ENCODE measurements at places on chromosomes 7 and 10.

- peak; percentile 11 for DNase-seq
These were observed 570 bp downstream of the TBC1D12 start for GRCh38 chr10:94402843-94403379.

GRCh38 chr10:100759331-100759730 lies 13.9 kb downstream of the PAX2 start:
- DNase-seq: peak; percentile 8

GRCh38 chr10:89563861-89564478 lies 28.6 kb upstream of the SLC16A12 start:
- DNase-seq: peak; percentile 32

DNA sequence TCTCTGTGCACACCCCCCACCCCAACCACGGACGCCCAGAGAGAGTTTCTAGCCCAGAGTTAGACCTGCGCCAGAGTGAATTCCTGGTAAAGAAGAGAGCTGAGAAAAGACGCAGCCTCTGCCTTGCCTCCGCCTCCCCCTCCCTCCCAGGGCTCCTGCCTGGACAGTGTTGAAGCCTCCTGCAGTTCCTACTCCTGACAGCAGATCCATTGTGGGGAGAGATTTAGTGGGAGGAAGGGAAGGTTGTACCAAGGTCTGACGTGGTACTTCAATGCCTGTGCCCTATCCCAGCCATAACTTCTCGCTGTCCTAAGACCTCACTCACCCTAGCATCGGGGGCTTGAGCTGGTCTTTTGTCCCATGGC lies 952 bp downstream of the SRRM3 start:
- no peak for DNase-seq
